ENCODE measurements at places on chromosomes 3 and 15.

DNA sequence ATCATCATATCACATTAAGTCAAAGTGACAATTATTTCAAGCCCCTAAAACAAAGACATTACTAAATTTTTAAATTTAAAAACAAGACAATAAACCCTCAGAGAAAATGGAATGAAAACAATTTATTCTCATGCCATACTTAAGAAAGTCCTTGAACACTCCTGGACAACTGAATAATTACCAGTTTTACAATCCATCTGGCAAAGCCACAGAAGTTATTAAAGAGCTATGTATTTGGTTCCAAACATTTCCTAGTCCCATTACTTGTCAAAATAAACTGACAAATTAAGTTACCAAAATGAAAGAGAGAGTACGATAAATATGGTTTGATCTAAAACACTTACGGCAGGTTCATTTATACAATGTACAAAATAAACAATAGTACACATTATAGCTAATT, 63.2 kb downstream of the LRRFIP2 start:
- no peak for DNase-seq

DNA sequence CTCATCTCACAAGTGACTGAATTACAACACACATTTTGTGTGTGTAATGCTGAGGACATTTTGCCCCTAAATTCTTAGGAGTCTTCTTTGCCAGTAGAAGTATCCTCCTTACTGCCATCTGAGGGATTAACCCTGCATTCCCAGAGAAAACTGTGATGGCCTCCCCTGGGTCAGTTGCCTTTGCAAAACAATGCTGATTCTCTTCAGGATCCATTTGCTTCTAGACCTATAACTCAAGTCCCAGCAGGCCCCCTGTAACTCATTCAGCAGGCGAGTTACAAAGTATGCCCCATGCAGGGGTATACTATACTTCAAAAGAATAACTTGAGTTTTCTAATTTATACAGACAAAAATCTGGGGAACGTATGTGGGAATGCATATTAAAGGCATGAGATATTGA, 6.6 kb upstream of the MCF2L2 start:
- DNase-seq = no peak

GRCh38 chr3:44028-44676, 152.4 kb upstream of the CHL1 start:
- DNase-seq = no peak

- no peak for DNase-seq
Measured at GRCh38 chr15:63803106-63803886, 30.5 kb downstream of the HERC1 start.

DNA sequence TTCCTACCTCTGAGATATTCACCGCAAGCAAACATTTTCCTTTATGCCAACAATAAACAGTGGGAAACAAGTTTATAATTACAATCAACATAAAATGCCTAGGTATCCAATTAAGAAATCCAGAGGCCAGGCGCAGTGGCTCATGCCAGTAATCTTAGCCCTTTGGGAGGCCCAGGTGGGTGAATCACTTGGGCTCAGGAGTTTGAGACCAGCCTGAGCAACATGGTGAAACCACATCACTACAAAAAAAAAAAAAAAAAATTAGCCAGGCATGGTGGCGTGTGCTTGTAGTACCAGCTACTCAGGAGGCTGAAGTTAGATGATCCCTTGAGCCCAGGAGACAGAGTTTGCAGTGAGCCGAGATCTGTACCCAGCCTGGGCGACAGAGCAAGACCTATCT, 17.3 kb downstream of the TBC1D2B start:
- no peak for DNase-seq

- no peak for DNase-seq
Measured at GRCh38 chr15:95520511-95520910, 810.0 kb upstream of the NR2F2 start.

GRCh38 chr15:68612979-68613740, 34.4 kb downstream of the CORO2B start:
- no peak for DNase-seq

GRCh38 chr15:32870240-32871033, 152.6 kb downstream of the GREM1 start:
- DNase-seq = no peak

DNA sequence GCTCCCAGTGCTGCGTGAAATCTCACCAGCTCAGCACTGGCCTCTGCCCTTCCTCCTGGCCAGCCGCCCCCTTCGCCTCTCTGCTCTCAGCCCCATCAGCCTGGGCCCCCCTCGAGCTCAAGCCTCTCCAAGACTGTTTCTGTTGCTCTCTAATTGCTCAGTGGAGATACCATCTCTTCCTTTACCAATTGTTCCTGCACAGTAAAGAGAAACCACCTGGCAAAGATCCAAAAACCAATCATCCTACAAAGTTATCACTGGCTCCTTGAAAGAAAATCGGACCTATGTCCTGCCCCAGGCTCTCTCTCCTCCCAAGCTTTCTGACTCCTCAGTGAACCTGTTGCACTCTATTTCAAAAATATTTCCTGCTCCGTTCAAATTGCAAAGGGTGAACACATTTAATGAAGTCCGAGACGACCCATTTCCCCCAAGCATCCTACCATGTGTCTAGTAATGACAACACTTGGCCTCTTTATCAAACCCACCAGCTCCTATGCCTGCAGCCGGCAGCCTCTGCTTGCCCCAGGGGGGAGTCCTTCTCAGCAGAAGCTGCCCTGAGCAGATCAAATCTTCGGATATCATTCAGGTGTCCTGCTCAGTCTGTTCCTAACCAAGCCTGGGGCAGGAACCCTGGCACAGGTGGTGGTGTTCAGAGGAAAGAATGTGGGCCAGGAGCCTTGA, 53.7 kb upstream of the FAM174B start:
- no peak for DNase-seq

GRCh38 chr3:101873619-101874018, 24.3 kb downstream of the NFKBIZ start:
- DNase-seq = no peak

DNA sequence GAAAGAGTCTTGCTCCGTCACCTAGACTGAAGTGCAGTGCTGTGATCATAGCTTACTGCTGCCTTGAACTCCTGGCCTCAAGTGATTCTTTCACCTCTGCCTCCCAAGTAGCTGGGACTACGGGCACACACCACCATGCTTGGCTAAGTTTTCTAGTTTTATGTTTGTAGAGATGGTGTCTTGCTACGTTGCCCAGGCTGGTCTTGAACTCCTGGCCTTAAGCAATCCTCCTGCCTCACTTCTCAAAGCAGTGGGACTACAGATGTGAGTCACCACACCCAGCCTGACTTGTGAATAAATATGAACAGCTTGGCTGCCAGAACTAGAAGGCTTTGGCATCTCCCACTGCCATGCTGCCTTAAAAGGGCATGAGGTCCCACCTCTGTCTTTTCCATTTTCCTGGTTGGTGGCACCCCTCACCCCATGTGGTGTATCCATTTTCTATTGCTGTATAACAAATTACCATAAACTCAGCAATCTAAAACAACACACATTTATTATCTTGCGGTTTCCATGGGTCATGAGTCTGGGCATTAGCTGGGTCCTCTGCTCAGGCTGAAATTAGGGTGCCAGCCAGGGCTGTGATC, 44.3 kb downstream of the PTPRG start:
- no peak for DNase-seq

DNA sequence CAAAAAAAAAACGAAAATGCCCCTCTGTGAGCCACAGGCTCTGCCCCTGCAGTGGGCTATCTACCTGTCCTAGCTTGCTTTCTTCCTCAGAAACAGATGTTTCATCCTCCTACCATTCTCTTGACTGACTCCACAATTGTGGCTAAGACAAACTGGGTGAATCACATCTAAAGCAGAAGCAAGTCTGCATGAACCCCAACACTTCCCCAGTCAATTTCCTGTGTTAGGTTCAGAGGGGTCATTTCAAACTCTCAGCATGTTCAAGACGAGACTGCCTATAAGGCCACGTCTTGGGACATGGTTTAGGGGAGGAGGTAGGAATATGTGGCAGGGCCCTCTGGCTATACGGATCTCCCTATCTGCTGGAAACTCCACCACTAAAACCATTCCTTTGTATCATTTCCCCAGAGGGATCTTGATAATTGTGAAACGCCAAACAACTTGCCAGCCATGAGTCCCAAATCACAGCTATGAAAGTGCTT, 28.6 kb upstream of the ANKDD1A start:
- no peak for DNase-seq

DNA sequence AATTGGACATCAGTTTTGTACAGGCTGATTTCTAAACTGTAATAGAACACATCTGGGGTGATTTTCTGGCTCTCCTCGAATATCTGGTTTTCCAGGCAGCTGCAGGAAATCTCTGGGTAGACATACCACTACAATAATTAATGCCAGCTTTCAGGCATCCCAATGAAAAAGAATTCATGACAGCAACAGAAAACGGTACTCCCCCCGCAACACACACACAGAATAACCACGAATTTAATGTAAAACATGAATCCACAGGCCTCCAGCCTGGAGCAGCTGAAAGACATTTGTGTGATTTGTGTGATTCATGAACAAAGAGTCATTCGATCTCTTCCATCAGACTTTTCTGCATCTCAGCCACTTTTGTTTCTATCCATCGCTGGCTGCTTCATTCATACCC, 262.2 kb downstream of the MAGI1 start:
- DNase-seq = no peak

DNA sequence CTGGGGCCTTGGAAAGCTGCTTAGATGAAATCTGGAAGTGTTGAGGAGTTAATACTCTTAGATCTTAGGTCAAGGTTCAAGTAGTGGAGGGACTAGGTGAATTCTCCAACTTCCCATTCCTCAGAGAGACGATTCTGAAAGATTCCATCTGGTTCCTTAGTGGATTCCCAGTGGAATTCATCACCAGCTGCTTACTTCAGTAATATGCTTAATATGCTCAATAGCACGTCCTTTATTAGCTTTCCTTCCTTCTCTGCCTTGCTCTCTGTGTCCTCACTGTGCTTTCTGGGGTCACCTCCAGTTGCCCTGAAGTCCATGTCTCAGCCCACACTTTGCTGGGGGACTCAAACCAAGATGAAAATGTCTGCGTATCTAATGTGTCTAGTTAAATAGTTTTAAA, 31.0 kb downstream of the CEP63 start:
- DNase-seq = no peak

- DNase-seq = no peak
Measured at GRCh38 chr3:30696403-30696819, 90.0 kb downstream of the TGFBR2 start.

- no peak for DNase-seq
Measured at GRCh38 chr15:31458596-31459399, 132.2 kb downstream of the KLF13 start.

DNA sequence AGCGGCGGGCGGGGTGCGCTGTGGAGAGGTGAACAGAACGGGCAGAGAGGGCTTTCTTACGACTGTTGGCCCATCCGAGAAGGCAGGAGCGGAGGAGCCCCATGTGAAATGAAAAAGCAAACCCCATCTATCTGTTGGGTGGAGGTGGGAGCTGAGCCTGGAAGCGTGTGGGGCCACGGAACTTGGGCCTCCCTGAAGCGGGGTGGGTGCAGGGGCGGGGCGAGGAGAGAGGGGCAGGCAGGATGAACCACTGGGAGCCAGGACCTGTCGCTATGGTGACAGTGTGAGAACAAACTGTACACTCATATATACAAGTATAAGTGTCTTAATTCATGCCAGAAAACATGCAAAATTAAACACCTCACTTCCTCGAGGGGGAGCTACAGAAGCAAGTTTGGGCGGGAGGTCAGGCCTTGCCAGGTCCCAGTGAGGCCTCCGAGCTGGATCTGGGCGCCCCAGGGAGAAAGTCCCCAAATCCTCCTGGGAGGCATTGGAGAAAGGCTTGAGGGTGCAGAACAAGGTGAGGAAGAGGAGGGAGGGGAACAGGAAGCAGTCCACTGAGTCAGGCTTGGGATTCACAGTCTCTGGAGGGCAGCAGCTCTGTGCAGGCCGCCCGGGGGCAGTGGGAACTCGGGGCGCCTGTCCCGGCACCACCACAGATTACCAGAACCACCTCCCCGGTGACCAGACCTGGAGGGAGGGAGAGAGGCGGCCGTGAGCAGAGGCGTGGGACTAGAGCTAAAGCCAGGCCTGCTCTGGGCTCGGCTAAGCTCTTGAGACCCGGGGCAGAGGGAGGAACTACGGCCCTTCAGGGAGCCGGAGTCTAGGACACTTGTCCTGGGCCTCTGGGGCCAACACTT, 34.8 kb downstream of the RBPMS2 start:
- peak; percentile 66 for DNase-seq

GRCh38 chr15:78996894-78997275, 52.0 kb upstream of the CTSH start:
- no peak for DNase-seq

- DNase-seq = no peak
Measured at GRCh38 chr15:30824518-30825195, 79.1 kb upstream of the FAN1 start.

- no peak for DNase-seq
Measured at GRCh38 chr15:38294126-38294525, 41.5 kb downstream of the SPRED1 start.

GRCh38 chr3:4581920-4582611, 88.9 kb downstream of the ITPR1 start:
- no peak for DNase-seq

- DNase-seq = no peak
Measured at GRCh38 chr3:172592898-172593669, 69.9 kb upstream of the TNFSF10 start.

DNA sequence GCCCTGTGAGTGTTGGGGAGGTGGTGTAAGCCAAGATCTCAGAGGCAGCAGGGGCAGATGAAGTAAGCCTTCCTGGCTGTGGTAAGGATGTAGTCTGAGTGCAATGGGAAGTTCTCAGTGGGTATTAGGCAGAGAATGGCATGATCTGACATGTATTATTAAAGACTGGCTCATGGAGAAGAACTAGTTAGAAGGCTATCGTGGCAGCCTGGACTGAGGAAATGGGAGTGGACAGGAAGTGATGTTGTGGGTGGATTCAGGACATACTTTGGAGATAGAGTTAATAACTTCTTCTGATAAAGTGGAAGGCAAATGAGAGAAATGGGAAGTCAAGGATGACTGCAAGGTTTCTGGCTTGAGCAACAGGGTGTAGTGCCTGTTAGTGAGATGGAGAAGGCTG, 250.9 kb upstream of the CFAP20DC start:
- DNase-seq = no peak

DNA sequence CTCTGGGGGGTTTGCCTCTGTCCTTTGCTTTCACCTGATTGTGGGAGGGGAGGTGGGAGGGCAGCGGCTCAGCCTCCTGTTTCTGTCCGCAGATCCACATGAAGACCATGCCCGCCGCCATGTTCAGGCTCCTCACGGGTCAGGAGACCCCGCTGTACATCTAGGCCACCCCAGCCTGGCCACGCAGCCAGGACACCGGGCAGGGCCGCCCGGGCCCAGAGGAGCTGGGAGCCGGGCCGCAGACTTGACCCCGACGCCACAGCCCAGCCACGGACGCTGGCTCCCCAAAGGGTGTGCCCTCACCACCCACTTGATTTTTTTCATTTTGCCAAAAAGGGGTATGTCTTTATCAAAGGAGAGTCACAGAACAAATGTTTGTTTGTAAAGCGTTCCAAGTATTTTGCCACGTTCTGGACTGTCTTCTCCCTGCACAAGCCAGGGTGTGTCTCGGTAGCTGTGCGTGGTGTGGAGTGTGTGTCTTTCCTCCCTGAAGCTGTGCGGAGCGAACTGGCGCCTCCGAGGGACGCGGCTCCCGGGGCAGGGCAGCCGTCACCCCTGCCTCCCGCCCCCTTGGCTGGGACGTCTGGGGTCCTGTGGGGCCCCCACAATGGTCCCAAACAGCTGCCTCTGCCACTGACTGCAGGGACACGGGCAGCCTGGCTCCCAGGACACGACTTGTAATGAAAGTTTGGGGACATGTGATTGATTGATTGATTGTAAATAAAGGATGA, 152.5 kb downstream of the NSMCE3 start:
- DNase-seq = no peak

Data from right lung (tissue), 10 donors.